Left renal cortex interstitium (tissue), 4 donors: ENCODE measurements at places on chromosomes 7 and 10.

- DNase-seq = no peak
Observed at GRCh38 chr7:95976369-95977060, 204.2 kb downstream of the DYNC1I1 start.

DNA sequence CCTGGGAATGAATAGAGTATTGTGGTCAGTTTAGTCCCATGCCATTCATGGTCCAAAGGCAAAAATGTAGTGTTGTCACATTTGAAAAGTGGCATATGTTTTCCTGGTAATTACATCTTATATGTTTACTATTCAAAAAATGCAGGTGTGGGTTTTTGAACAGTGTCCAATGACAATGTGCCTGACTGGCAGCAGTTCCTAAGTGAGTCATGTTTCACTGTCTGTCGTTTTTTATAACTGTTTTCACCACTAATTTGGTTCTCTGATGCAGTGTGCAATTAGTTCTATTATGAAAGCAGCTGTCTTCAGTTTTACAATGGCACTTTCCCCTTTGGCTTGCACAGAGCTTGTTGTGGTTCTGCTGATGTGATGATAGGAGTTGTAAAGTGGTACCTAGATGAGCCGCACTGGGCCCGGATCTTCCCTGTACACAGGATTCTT is 162.3 kb downstream of the SEM1 start:
- no peak for DNase-seq

GRCh38 chr7:70114806-70115205 is 516.5 kb downstream of the AUTS2 start:
- no peak for DNase-seq

- DNase-seq = no peak
Observed at GRCh38 chr10:5506751-5507648, 7.6 kb upstream of the CALML5 start.

GRCh38 chr10:34008656-34009055 is 674.2 kb upstream of the NRP1 start:
- DNase-seq = no peak

- DNase-seq = no peak
Observed at GRCh38 chr7:100693312-100694097, 545 bp downstream of the GIGYF1 start.

GRCh38 chr10:4916086-4916716 is 47.0 kb upstream of the AKR1C1 start:
- no peak for DNase-seq

- no peak for DNase-seq
Observed at GRCh38 chr10:6565588-6565987, 14.5 kb downstream of the PRKCQ start.

- DNase-seq = no peak
Observed at GRCh38 chr10:122045212-122045611, 56.2 kb downstream of the TACC2 start.

DNA sequence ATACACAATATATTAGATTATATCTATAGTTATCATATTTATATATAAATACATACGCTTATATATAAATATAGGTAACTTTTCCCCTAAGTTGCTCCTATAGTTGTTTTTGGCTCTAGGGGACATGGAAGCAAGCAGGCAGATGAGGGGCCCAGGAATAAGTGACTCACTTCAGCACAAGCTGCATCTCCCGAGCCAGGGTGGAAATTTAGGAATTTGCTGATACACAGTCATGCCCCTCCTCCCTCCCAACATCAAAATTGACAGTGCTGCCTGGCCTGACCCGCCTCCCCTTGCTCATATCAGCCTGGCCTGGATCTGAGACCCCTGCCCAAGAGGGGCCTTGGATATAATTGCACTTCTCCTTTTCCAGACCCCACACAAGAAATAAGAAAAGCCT is 33.8 kb downstream of the MKI67 start:
- DNase-seq = no peak
